MG63 (cell line): ENCODE measurements at places on chromosomes 12 and 14. TPM values are rescaled to one million over a fixed set of nuclear protein-coding genes. Genes with fewer than 3 reads are reported as not detected.

- DNase-seq = no peak
These were observed 48.2 kb downstream of the IQSEC3 start for GRCh38 chr12:114626-115211.

GRCh38 chr14:30333934-30334333 is 225.0 kb upstream of the G2E3 start:
- no peak for DNase-seq

GRCh38 chr12:3250576-3250975 is 173.4 kb downstream of the TSPAN9 start:
- DNase-seq = no peak

DNA sequence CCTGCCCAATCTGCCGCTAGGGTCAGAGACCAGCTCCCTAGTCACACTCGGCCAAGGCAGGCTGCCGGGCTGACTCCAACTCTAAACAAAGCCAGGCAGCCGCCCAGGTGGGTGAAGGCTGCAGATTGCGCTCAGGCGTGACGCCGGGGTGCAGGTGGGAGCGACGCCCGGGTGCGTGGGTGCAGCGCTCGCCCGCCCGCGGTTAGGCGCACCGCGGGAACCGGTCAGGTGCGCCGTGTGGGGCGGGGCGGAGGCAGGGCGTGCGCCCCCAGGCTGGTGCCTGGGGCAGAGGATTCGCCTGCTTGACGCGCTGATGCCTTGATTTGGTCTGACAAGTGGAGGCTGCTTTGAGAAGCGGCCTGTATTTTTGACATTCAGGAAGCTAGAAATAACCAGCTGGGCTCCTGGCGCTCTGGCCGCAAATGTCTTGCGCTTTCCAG is 126.7 kb upstream of the HIF1A start:
- no peak for DNase-seq

DNA sequence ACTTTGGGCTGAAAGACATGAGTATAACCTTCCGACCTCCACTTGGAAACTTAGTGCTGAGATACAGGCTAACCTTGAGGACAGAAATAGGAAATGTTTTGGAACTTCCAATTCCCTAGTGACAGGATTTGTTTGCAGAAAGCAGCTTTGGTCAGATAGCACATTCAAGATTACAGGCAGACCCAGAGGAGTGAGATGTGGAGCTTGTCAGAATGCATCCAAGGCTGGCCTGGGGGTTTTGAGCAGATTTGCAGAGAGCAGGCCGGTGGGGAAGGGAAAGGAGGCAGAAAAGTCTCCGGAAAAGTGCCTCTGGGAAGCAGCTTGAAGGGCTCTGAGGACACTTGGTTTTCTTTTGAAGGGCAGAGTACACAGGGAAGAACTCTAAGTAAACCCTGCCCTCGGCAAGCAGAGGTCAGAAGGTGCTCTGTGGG is 180.3 kb downstream of the ETV6 start:
- DNase-seq = no peak

DNA sequence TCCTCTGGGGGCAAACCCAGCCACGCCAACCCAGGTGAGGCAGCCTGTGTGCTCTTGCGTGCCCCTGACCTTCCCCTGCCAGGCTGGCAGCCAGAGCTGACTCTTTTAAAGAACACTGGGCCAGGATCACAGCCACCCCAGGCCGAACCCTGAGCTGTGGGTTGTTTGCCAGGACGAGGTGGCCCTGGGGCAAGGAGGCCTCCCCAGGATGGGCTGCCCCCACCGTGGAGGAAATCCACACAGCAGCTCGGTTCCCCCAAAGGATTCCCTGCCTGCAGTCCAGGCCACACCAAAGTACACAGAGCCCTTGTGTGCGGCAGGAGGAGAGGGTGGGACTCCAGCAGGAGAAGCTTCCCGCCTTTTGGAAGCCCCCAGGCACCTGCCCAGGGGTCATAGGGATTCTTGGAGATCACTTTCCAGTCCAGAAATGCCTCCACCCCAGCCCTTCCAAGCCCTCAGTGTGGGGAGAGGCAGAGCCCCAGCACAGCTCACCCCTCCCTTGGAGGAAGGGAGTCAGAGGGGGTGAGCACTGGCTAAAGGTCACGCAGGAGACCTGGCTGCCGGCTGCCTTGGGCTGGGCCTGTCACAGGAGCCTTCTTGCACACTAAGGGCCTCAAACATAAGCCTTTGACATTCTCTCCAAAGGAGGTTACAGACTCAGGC is 115.6 kb downstream of the CALM1 start:
- no peak for DNase-seq

DNA sequence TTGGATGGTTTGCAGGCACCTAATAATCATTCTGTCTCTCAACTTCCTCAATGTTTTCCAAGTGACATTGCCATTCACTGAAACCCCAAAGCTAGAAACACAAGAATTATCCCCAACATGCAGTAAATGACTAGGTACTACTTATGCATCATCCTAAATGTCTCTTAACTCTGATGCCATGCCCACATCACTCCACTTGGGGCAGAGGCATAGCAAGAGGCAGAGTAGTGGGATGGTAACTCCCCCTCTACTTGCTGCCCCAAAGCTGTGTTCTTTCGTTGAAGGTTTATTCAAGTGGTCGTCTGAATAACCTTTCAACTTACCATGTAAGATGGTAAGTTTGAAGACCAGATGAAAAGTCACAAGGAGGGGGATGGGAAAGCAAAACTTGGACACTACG is 77.9 kb upstream of the SOX5 start:
- no peak for DNase-seq

- DNase-seq = peak; percentile 55
These were observed 4.2 kb upstream of the AJUBA start for GRCh38 chr14:22986508-22987054.

- no peak for DNase-seq
These were observed 185.6 kb downstream of the TMEM121 start for GRCh38 chr14:105711841-105712460.

PIK3C2G gene
- total RNA-seq = not detected in 2 replicates

TCL1B gene
- total RNA-seq = not detected in 2 replicates

PRICKLE1 gene
- total RNA-seq = 4.7 and 8.6 TPM in 2 replicates

FAR2 gene
- total RNA-seq = 19.5 and 30.8 TPM in 2 replicates

GLT1D1 gene
- total RNA-seq = 0.39 and 4.2 TPM in 2 replicates

TOGARAM1 gene
- total RNA-seq = 1.2 and 3.4 TPM in 2 replicates
